NCI-H1694 (cell line): ENCODE measurements at places on chromosomes 5 and 9.

DNA sequence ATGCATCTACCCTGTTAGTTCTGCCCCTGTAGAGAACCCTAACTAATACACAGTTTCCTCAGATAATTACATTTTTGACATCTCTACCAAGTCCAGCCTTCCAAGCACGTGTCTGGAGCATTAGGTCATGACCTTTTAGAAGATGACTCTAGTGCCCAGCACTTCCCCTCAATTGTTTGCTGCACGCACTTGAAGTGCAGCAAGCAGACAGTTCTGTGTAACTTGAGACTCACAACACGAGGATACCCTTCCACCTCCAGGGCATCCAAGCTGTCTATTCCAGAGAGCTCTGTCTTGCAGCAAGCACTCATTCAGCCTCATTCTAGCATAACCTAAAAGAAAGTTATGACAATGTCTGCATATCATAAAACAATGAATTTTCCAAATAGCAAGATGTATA lies 1410.5 kb upstream of the CDH18 start:
- no peak for DNase-seq

- DNase-seq, result no peak
Observed at GRCh38 chr9:98804083-98804482, 3.4 kb upstream of the GALNT12 start.

GRCh38 chr5:154133591-154133990 lies 56.9 kb upstream of the GALNT10 start:
- no peak for DNase-seq

GRCh38 chr5:149869411-149869821 lies 75.2 kb downstream of the PDE6A start:
- DNase-seq, result no peak

DNA sequence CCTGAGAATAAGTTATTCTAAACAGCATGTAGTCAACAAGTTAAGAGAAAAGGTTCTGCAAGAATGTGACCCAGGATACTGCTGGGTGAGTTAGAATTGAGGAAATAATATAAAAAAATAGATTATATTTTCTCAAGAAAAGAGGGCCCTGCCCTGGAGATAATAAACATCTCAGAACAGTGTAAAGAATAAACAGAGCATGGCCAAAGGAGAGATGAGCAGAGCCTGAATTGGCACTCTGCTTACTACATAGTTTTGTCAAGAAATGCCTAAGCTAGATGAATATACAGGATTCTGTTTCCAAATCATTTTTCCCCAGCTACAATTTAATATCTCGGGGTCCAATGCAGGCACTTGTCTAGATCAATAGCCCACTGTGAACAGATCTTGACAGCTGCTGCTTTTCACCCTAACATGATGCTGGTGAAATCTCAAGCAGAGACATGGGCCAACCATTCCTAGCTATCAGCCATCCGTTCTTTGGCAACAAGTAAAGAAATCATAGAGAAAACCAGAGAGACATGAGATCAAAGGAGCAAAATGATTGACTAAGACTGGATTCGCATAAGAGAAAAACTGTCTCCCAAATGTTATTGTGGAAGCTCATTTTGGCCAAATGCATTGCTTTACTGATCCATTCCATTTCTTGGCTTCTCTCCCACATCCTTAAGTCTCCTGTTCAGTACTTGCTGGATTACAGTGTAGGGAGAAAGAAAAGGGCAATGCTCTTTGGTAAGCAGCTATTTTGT lies 173.2 kb downstream of the PRELID2 start:
- no peak for DNase-seq

DNA sequence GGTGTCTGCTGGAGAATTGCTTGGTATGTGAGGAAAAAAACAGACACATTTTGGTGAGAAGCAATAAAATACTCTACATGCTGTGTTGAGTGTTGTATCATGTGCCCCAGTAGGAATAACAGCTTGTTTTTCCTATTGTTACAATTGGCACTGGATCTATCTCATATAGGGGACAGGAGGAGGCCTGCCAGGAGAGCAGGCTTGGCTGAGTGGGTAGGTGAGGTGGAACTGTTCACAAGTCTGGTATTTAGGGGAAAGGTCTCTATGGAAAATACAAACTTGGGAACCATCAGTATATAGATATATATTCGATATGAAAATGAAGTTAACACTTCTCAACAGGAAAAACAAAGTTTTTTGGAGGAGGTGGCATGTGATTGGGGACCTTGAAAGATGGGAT lies 9.5 kb upstream of the SH3TC2 start:
- no peak for DNase-seq

DNA sequence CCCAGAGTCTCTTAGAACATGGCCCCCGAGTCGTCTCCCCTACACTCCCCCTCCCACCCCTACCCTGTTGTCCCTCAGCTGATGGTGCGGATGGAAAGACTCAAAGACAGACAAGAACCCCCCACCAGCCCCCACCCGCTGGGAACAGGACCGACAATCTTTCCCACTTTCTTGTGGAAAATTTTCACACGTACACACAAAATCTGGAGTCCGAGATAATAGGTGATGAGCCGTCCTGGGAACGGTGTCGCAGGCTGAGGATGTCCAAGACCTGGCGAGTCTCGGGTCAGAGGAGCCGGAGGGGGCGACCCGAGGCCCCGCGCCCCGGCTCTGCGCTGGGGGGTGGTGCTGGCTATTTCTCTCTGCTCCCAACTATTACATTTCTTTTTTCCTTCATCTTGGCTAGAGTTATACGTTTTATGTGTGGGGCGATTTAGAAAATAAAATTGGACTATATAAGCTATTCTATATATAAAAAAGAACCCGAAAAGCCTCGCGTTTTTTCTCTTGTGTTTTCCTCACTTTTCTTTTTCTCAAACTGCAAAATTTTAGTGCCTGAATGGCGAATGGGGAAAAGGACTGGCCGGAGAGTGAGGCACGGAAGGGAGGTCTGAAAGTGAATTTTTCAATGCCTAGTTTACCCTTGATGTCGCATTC lies 188.8 kb downstream of the MEF2C start:
- DNase-seq, result no peak

GRCh38 chr5:83404182-83404716 lies 67.3 kb upstream of the VCAN start:
- no peak for DNase-seq

DNA sequence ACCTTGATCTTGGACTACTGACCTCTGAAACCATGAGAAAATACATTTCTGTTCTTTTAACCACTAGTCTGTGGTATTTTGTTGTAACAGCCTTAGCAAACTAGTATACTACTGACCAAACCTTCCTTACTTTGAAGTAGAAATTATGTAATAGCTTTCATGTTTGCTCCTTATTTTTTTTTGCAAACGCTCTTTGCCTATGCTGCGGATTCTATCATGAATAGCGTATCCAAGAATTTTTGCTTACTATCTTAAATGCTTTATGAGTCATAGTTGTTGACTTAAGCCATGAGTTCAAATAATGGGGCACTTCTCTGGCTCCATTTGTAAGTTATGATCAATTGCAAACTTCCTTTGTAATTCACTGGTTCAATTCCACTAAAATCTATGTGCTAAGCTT lies 154.8 kb upstream of the CYLC2 start:
- no peak for DNase-seq

GRCh38 chr5:156164306-156164705 lies 162.7 kb upstream of the SGCD start:
- no peak for DNase-seq

DNA sequence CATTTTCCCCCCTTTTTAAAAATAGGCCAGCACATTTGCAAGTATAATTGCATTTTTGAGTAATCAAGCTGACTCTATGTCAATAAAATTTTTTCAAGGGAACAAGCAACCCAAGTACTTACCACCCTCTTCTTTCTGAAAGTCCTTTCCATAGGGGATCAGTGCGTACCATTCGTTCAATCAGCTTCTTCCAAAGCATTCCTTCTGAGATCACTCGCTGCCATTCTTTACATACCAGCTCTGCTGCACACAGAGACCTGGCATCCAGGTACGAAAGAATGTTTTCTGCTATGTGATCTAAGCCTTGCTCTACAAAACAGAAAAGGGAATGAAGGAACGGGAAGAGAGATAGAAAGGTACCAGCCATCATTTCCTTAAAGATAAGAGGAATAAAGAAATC lies 106.6 kb downstream of the FBXW11 start:
- no peak for DNase-seq

DNA sequence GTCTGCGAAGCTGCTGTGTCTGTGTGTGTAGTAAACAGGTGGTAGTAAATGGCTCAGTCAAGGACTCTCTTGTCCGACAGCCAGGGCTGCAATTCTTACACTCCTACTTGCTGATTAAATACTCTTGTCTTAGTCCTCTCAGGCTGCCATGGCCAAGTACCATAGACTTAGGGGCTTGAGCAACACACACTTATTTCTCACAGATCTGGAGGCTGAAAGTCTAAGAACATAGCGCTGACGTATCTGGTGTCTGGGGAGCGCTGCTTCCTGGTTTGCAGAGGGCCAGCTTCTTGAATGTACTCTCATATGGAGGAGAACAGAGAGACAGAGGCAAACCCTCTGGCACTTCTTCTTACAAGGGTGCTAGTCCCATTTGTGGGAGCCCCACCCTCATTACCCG lies 411.0 kb downstream of the MED10 start:
- DNase-seq, result no peak

DNA sequence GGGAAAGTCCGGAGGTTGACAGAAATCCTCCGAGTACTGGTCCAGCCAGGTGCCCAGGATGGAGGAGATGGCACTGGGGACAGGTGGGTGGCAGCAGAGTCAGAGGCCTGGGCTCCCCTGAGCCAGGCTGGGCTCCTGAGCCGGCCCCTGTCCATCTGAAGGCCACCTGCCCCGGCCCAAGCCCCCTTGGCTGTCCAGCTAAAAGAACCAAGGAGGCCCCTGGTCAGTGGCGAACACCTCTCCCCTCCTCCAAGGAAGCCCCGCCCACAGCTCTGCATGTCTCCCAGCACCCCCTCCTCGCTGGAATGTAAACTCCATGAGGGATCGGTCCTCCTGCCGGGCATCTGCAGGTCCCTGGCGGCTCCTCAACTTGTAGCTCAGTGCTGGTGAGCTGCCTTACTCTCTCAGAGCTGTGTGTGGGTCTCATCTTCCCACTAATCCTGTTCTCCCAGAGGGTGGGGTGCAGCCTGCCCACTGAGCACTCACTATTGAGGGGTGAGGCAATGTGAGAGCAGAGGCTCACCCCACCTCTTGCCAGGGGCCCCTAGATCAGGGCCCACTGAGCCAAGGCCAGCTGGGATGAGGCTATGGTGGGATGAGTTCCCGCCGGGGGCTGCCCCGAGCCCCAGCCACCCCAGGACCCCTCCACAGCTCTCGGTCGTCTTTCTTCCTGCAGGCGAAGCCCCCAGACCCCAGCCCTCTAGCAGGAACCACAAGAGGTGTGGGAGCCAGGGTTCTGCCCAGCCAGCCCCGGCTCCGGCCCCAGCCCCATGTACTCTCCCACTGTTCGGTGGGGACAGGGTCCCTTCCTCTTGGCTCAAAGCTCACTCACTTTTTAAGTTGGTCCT lies 12.0 kb downstream of the RALGDS start:
- no peak for DNase-seq

- no peak for DNase-seq
Observed at GRCh38 chr5:154370119-154370518, 75.7 kb upstream of the SAP30L start.

DNA sequence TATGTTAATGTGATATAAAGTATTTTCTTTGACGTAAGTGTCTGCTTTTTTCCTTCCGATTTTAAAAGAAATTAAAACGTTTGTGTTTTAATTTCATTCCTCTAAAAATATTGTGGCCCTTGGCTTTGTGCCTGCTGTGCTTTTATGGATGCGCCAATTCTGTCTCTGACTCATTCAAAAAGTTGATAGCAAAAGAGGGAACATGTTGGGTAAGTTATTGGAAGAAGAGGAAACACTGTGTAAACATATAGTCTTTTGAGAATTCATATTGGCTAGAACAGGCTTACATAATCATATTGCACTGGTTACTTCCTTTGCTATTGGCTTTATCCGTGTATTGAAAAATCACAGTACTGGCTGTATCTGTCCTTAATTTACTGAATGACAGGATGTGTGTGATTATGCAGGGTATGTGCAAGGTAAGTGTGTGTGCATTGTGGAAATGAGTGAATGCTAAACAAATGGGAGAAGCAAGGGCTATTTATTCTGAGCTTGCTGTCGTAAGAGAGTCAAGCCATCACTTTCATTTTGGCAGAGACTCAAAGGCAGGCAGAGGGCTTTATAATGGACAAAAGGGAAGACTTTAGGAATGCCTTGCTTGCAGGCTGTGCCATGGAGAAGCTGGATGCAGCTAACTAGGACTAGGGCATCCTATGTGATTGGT lies 67.8 kb downstream of the SGCD start:
- DNase-seq, result no peak

DNA sequence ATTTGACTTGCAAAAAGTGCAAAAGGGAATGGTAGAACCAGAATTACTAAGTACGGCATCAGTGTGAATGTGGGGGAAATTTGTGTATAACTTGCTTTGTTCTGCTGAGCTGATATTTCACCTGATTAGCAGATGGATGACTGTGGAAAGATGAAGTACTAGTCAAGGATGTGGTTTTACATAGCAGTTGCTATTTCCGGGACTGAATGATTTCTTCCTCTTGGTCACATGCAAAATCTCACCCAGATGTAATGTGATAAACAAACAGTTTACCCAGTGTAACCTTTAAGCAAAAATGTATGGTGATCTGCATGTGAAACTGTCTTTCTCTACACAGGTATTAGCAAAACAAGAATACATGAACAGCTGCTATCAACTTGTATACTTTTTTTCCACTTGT lies 46.1 kb downstream of the DCP2 start:
- DNase-seq, result no peak

- DNase-seq, result no peak
Observed at GRCh38 chr9:124428751-124429529, 13.7 kb upstream of the PSMB7 start.

GRCh38 chr5:135930949-135931295 lies 23.9 kb downstream of the LECT2 start:
- no peak for DNase-seq

DNA sequence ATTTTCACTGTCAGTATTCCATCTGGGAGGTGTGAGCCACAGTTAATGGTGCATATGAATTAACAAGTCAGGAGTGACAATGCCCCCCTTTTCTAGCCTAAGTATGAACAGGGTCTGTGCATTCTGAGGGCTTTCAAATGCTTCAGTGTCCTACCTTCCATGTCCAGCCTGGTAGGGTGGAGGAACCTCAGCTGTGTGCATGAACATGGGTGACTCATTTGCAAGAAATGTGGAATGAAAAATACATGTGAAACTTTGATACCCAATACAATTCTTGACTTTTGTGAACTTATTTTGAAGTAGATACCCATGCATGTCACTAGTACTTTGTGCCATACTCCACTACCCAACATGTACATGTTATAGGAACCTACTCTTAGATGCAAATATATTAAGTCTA lies 375.8 kb downstream of the SEMA5A start:
- no peak for DNase-seq

DNA sequence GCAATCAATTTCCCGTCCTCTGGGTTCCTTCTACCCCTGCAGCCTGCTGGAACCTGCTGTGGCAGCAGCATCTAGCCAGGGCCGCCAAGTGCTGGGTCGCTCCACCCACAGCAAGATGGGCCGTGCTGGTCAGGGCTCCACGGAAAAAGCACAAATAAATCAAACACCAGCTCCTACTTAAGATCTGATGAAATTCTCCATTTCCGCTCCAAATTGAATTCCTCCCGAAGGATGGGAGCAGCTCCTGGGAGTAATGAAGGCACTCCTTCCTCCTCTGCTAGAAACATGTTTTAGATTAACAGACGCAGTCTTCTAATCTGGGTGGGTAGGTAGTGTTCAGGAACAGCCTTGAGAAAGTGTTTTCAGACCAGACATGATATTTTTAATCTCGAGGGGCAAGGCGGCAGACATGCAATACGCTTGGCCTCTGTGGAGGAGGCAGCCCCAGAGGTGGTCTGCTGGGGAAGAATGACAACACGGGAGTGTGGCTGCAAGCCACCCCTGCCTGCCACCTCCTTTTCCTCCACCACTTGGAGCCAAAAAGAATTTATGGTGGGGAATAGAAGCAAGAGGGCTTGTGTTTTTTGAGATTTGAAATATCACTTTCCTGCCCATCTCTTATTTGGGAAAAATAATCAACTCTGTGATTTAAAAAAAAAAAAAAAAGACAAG lies 194.1 kb downstream of the AOPEP start:
- no peak for DNase-seq
